BE2C (cell line): ENCODE measurements at places on chromosomes 7 and 10.

- no peak for DNase-seq
These were observed 75.9 kb downstream of the MDFIC start for GRCh38 chr7:114997487-114998404.

GRCh38 chr7:106426803-106427202 lies 142.0 kb upstream of the NAMPT start:
- DNase-seq, result no peak

DNA sequence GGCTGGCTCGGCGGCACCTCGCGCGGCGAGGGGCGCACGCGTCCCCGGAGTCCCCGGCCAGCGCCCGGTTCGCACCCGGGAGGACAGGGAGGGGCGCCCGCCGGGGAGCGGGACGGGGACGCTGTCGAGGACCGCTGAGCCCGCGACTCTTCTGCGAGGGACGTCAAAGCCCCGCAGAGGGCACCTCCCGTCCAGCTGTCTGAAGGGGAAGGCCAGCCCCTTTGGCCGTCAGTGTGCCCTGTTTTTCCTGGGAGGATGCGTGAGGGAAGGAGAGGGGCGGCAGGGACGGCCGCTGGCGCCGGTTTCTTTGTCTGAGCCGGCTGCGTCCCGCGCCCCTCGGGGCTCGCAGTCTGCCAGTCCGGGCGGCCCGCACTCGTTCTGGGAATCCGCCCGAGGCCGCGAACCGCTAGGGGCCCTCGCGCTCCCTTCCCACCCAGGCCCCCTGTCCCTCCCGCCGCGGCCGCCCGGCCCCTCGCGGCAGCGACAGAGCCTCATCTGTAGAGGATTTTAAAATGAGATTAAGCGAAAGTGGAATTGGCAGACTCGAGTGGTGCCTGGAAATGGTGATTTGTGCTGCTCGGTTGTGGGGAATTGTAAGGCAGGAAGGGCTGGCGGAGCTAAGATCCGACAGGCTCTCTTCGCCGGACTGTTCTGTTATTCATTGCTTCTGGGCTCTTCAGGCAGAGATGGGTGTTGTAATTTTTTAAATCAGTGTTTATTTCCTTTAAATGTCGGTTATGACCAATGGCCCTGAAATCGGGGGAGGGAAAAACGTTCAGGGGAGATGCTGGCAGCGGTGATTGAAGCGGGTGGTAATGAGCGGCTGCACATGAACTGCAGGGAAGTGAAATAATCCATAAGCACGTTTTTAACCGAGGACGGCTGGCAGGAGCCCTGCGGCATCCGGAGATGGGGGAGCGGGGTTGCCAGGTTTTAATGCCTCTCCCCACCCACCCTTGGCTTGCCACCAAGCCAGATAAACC lies 618 bp upstream of the RELN start:
- peak; percentile 90 for DNase-seq

- DNase-seq, result no peak
These were observed 26.1 kb downstream of the IL15RA start for GRCh38 chr10:5951167-5951711.

DNA sequence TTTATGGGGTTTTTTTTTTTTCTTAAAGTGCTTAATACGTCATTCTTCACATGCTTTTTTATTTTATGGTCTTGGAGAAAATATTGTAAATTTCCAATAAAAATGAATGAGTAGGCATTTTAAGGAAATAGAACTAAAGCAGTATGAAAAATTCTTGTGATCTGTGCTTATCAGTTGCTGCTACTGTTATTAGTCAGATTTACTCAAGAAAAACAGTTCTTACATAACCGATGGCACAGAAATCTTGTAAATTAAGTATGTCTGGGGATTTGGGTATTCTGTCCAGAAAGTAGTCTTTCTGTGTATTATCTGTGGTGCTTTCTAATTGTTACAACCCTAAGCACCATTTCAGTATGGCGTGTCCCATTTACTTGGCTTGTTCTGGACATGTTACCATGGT lies 64.7 kb downstream of the LRGUK start:
- no peak for DNase-seq

DNA sequence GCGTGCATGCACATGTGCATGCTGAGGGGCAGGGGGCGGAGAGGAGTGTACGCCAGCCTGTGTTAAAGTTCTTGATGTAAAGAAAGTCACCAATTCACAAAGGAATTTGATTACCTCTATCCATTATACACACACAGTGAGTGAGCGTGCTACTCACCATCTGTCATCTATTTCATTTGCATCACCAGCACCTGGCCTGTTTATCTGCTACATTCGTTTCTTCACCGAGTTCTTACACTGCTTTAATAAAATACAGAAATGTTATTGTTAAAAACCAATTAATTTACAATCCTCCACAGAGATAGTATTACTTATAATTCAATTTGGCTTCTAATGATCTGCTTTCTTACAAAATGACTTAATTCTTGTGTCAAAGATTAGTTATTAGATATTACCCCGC lies 32.6 kb downstream of the NEUROD6 start:
- DNase-seq, result no peak

DNA sequence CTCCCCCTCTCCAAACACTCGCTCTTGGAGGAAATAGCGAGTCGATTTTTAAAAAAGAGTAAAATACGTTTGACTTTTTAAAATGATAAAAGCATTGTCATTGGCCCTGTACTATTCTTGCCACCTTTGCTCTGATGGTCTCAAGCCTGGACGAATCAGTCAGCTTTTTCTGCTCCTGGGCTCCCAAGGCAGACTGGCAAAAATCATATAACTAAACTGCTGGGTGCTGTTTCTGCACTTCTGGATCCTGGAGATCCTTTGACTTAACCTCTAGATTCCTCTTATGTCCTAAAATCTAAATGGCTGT lies 1.8 kb downstream of the TPST1 start:
- no peak for DNase-seq

GRCh38 chr7:102273749-102274712 lies 12.6 kb upstream of the SH2B2 start:
- DNase-seq, result no peak

DNA sequence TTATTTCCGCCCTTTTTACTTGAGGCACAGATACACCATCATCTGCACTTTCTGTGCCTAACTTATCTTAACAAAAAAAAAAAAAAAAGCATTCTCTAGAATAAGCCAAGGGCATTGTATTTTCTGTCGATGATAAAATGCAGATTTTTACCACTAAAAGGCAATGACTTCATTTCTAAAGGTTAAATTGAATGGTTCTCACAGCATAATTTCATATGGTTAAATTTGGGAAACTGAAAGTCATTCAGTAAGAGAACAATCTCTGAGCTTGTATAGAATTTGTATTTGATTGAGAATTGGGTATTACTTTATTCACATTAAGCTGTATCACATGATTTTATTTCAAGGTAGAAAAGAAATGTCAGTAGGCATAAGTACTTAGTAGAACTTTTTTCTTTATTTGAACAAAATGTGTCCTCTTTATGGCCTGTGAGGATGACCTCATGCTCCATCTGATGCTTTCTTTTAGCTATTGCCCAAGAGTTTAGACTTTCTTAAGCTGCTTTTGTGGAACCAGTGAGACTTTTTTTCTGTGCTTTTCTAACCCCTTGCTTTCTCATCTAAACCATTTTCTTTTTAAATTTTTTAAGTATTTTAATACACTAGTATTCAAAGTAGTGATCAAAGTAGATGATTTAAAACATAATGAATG lies 110.3 kb downstream of the LRRC4 start:
- DNase-seq, result no peak

DNA sequence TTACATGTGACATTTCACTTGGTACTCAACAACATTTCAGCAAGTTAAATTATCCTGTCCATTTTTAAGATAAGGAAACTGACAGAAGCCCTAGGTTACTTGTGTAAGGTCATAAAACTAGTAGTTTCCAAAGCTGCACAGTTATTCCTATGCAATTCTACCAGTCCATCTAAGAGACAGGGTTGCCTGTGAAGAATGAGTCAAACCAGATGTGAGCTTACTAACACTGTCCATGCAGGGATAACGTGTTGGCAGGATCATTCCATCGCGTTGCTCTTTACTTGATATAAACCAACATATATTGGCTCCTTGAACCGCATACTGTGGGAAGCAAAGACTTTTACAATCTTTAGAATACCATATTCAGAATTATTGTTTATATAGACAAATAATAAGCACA lies 280.9 kb upstream of the HGF start:
- DNase-seq, result peak; percentile 34

DNA sequence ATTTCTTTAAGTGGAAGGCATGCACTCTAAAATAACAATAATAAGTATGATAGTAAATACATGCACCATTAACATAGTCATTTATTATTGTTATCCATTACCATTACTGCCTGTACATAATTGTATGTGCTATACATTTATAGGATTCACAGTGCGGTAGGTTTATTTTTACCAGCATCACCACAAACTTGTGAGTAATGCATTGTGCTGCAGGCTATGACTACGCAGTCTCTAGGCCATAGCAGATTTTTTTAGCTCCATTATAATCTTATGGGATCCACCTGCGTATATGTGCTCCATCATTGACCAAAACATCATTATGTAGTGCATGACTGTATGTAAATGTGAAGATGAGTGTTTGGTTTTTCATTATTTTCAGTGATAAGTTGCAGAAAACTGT lies 160.0 kb downstream of the LRRC4 start:
- DNase-seq, result no peak

- no peak for DNase-seq
These were observed 17.0 kb upstream of the ADAMTS14 start for GRCh38 chr10:70655316-70655715.

DNA sequence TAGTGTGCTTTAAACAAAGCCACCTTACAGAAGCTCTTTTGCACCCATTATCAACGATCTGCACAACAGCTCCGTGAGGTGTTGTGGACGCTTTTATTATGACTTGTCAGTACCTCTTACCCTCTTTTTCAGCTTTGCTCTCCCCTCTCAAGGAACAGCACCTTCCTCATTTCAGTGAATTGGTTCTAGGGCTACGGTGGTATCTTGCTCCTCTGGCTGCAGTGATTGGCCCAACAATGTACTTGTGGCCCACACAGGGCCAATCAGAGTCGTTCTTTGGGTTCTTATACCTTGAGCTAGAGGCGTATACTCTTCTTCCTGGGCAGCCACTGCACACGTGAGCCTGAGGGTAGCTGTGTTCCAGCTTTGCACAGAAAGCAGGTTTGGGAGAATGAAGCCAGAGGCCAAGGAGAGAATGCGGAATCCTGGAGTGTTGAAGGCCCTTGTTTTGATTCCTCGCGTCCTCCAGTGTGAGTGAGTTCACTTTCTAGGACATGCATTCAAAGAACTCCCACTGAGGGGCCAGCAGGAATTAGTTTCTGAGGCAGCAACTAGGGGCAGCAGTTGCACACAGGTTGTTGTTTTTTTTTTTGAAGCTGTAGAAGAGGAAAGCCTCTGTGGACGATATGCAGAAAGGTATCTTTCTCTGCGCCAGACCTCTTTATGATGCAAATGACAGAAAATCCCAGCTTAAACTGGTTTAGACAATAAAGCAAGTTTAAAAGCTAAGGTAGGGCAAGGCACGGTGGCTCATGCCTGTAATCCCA lies 49.8 kb upstream of the PDZD8 start:
- no peak for DNase-seq

DNA sequence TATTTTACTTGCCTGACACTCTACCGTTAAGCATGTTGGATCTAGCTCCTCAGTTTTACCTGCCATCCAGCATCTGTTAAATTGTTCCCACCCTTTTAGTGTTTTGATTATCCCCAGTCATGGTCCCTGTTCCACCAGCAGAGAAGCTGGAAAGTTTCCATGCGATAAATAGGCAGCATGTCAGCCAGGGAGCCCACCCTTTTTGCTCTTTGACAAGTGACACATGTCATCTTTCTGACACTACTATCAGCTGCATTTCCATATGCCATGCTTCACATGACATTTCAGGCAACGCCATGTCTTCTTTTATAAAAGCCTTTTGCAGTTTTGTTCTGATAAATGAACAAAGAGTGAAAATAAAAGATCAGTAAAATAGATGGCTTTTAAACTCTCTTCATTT lies 310.8 kb downstream of the MAGI2 start:
- DNase-seq, result no peak

DNA sequence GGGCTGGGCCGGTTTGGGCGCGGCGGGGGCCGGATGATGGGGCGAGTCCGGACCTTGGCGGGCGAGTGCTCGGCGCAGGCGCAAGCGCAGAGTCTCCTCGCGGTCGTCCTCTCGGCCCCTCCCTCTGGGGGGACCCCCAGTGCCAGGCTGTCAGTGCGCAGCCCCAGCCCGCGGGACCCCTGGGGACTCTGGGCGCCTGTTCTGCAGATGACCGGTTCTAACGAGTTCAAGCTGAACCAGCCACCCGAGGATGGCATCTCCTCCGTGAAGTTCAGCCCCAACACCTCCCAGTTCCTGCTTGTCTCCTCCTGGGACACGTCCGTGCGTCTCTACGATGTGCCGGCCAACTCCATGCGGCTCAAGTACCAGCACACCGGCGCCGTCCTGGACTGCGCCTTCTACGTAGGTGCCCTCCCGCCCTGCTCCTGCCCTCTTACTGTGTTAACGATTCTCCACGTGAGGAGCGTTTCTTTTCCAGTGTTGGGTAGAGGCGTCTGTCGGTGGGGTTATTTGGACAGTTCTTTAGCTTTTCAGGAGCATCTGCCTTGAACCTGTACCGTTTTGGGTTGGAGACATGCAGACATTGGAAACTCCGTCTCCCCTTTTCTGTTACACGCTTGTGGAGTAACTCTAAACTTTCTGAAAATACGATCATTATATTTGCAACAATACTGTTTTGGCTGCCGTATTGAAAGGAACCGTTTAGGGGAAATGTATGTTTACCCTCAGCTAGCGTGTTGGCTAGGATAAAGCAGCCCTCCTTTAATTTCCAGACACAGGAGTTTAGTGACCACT lies 706 bp downstream of the BUB3 start:
- peak; percentile 69 for DNase-seq

DNA sequence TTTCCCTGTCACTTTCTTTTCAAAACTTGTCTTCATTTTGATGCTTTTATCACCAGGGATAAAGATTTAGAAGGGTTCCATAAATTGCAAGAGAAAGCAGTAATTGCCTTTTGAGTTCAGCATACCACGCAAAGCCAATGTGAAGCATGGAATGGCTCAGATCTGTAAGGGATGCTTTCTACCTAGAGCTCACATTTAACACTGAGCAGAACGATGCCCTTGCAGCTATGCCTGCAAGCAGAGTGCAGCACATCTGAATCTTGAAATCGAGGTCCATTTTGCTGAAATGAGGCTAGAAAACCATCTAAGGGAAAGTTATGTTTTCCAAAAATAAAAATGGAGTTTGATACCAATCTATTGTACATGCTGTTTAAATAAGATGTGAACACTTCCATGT lies 171.2 kb upstream of the CELF2 start:
- DNase-seq, result no peak

DNA sequence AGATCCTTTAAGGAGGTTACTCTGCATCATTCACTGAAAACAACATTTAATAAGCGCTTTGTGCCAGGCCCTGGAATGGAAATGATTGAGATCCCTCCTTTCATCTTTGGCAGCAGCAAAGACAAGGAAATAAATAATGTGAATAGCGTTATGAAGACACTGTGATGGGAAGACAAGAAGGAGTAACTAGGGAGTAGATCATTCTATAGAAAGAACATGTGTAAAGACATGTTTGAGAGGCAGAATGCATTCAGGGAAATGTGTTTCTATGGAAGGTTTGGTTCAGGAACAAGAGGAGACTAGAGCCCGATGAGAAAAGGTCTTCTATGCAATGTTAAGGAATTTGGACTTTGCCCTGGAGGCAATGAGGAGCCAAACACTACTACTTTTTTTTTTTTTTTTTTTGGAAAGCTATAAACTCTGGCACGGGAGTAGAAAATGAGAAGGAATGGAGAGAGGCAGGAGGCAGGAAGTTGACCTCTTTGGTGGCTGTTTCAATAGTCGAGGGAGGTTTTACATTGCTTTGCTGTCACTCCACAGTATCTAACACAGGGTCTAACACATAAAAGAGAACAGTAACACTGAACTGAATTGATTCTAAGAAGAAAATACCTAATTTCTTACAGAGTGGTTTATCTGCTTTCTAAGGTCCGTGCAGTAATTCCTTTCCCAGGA lies 44.9 kb downstream of the SMURF1 start:
- no peak for DNase-seq
